Keratinocyte (primary cell): ENCODE measurements at places on chromosomes 6 and 20. TPM values are rescaled to one million over a fixed set of nuclear protein-coding genes. Genes with fewer than 3 reads are reported as not detected.

GRCh38 chr6:28443112-28443773 is at the start of gene ZSCAN23:
Gene ZSCAN23 (minus strand): TSS chr6:28443491. CDS start chr6:28436266, 7,225 bp downstream.
- no peaks in the 10 kb centered on the region for H3K4me1 ChIP-seq
- H3K27me3 ChIP-seq: peaks cover 11% of the 10 kb centered on the region
- no peaks in the 10 kb centered on the region for H3K36me3 ChIP-seq
- peak within 1 kb of the TSS; percentile 75 for H3K4me3 ChIP-seq
- peak within 1 kb of the TSS; percentile 41 for H3K27ac ChIP-seq
- DNase-seq: no peak

DNA sequence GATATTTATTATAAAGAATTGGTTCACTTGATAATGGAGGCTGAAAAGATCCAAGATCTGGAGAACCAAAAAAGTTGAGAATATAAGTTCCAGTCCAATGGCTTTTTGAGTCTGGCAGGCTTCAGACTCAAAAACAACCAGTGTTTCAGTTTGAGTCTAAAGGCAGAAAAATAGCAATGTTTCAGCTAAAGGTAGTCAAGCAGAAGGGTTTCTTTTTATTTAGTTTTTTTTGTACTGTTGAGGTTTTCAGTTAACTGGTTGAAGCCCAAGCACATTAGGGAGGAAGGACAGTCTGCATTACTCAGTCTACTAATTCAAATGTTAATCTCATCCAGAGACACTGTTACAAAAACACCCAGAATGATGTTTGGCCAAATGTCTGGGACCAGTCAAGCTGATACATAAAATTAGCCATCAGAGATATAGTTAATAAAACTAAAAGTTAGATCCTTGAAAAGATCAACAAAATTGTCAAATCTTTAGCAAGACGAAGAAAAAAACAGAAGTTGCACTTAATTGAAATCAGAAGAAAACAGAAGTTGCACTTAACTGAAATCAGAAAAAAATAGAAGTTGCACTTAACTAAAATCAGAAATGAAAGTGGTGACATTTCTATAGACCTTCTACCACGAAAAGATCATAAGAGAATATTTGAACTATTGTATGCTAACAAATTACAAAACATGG is 980.3 kb upstream of the FLRT3 start:
- H3K4me1 ChIP-seq: peaks cover 11% of the 10 kb centered on the region
- DNase-seq: no peak
- H3K36me3 ChIP-seq: no peaks in the 10 kb centered on the region

- no peaks in the 10 kb centered on the region for H3K36me3 ChIP-seq
- H3K27ac ChIP-seq: no peak overlapping the region
- no peak overlapping the region for H3K4me3 ChIP-seq
- no peaks in the 10 kb centered on the region for H3K4me1 ChIP-seq
These were observed 17.0 kb downstream of the SLC2A4RG start for GRCh38 chr20:63756648-63756991.

GRCh38 chr6:142874676-142875075 is 70.3 kb downstream of the HIVEP2 start:
- H3K4me3 ChIP-seq: no peak overlapping the region
- no peak for DNase-seq
- peaks cover 1% of the 10 kb centered on the region for H3K36me3 ChIP-seq
- H3K27ac ChIP-seq: no peak overlapping the region
- peaks cover 26% of the 10 kb centered on the region for H3K4me1 ChIP-seq

- DNase-seq: no peak
- H3K36me3 ChIP-seq: no peaks in the 10 kb centered on the region
- H3K4me1 ChIP-seq: peaks cover 48% of the 10 kb centered on the region
These were observed 48.2 kb upstream of the FAM50B start for GRCh38 chr6:3800850-3801591.

Gene SIRPB1
- 0.06 TPM in 1 of 3 replicates, not detected in the others for polyA plus RNA-seq

DNA sequence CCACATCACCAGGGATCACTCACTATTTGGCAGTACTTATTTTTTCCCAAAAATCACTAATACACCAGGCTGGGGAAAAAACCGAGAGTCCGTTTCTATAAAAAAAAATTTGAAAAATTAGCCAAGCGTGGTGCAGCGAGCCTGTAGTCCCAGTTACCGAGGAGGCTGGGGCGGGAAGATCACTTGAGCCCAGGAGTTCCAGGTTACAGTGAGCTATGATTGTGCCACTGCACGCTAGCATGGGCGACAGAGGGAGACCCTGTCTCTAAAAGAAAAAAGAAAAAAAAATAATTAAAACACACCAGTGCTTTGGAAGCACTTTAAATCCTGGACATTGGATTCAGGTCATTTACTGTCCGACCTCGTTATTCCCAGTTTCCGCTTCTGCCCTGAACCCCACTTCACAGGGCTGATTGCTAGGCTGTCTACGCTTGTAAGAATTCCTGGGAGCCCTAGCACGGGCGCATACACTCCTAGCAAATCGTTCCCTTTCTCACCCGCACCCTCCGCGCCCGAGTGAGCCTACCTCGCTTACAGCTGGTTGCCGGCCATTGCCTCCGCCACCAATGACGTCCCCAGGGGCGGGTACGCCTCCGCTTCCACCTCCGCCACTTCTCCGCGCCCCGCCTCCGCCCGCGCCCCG is at the start of gene TPMT:
TPMT (minus strand) TSS at position 571 of the 643 bp plus-strand sequence. CDS start 5,950 bp downstream, outside the sequence.
- H3K27ac ChIP-seq: peak within 1 kb of the TSS; percentile 98
- H3K27me3 ChIP-seq: no peaks in the 10 kb centered on the region
- H3K4me1 ChIP-seq: peaks cover 16% of the 10 kb centered on the region
- peak within 1 kb of the TSS; percentile 98 for H3K4me3 ChIP-seq

DNA sequence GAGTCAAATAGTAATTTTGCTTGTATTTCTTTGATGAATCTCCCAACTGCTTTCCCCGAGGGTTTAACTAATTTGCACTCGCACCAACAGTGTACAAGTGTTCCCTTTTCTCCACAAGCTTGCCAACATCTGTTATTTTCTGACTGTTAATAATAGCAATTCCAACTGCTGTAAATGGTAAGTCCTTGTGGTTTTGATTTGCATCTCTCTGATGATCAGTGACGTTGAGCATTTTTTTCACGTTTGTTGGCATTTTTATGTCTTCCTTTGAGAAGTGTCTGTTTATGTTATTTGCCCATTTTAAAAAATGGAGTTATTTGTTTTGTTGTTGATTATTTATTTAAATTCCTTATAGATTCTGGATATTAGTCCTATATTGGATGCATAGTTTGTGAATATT is 399.8 kb upstream of the MAN1A1 start:
- no peaks in the 10 kb centered on the region for H3K36me3 ChIP-seq
- no peak for DNase-seq
- H3K4me3 ChIP-seq: no peak overlapping the region

DNA sequence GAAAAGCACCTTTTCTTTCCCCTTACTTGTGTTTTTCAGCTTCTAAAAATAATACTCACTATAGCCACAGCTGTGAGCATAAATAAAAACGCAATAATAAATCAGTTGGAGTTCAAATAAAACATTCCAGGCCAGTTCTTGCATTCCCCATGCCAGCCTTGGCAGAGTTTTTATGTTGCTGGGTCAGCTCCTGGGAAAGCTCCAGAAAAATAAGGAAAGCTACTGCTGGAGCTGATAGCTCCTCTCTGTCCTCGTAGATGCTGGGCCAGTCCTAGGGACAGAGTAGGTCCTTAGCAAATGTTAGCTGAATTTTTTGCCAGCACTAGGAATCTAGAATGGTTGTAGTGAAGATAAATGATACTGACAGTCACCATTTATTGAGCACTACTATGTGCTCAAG is 389.0 kb upstream of the SYNCRIP start:
- no peak for DNase-seq
- no peaks in the 10 kb centered on the region for H3K4me1 ChIP-seq
- H3K27me3 ChIP-seq: no peaks in the 10 kb centered on the region
- no peak overlapping the region for H3K4me3 ChIP-seq

Gene MEP1A
- polyA plus RNA-seq: 0.05 to 0.07 TPM (median 0.06 TPM) in 3 replicates

DNA sequence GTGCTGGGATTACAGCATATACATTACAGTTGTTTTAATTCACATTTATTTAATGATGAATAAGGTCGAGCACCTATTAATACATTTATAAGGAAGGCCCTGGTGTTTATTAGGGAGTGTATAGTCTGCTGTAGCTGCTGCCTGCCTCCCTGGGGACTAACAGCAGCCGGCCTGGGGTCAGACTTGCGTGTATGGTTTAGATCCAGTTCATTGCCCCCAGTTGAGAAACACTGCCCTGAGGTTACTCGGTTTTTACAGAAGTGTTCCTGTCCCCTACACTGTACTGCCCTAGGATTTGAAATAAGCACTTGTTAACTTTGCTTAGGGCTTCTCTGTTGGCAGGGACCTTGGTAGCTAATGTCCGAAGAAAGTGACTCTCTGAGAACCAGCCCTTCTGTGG is 4.0 kb downstream of the TTPAL start:
- peaks cover 16% of the 10 kb centered on the region for H3K4me1 ChIP-seq
- H3K27ac ChIP-seq: no peak overlapping the region
- peaks cover 18% of the 10 kb centered on the region for H3K36me3 ChIP-seq
- DNase-seq: no peak

Gene RPS18
- polyA plus RNA-seq: 5,669 to 7,560 TPM (median 6,374 TPM) in 3 replicates

- no peaks in the 10 kb centered on the region for H3K36me3 ChIP-seq
- H3K27ac ChIP-seq: no peak overlapping the region
- peak overlapping the region; percentile 47 for H3K4me3 ChIP-seq
- no peaks in the 10 kb centered on the region for H3K27me3 ChIP-seq
- H3K4me1 ChIP-seq: no peaks in the 10 kb centered on the region
These were observed 7.1 kb downstream of the L3MBTL1 start for GRCh38 chr20:43514648-43514999.

- no peak overlapping the region for H3K4me3 ChIP-seq
- H3K36me3 ChIP-seq: no peaks in the 10 kb centered on the region
- peaks cover 26% of the 10 kb centered on the region for H3K27me3 ChIP-seq
- H3K4me1 ChIP-seq: peaks cover 5% of the 10 kb centered on the region
- H3K27ac ChIP-seq: no peak overlapping the region
These were observed 77.9 kb upstream of the CDH4 start for GRCh38 chr20:61173961-61174725.

Gene SMOC2
- 0.46 to 1.1 TPM (median 0.85 TPM) in 3 replicates for polyA plus RNA-seq

DNA sequence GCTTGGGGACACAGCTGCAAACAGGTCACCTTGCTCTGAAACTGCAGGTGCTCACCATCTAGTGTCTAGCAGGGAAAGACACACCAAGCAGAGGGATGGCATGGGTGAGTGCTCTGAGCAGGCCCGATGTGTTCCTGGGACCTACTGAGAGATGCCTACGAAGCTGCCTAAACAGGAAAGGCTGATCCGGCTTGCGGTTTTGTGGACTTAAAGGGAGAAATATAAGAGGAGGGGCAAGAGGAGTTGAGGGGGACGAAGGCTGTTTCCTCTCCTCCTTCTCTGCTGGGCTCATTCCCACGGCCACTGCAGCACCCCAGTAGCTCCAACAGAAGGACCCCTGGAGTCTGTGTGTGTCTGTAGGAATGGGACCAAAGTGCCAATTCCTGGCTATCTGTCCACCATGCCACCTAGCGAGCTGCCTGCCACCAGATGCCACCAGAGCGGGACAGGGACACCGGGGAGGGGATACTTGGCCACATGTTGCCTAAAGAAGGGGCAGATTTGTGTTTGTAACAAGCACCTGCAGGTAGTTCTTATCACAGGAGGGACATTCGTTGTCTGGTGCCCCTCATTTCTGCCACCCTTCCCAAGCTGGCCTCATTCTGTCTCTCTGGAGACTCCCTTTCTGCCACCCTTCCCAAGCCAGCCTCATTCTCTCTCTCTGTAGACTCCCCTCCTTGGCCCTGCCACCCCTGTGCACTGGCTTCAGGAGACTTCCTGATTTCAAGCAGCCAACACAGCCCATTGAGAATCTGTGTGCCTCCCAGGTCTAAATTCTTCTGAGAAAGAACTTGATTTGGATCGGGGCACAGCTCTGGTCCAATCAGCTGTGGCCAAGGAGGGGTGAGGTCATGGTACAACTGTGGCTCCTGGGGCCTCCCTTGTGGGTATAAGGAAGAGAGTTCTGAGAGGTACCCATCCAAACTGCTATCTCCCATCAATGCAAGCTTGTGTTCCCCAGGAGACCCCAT is 221.8 kb downstream of the ANKRD60 start:
- no peak for DNase-seq
- H3K27me3 ChIP-seq: peaks cover 16% of the 10 kb centered on the region
- peaks cover 3% of the 10 kb centered on the region for H3K4me1 ChIP-seq
- no peak overlapping the region for H3K4me3 ChIP-seq
- H3K36me3 ChIP-seq: no peaks in the 10 kb centered on the region

- peaks cover 9% of the 10 kb centered on the region for H3K4me1 ChIP-seq
- no peak overlapping the region for H3K4me3 ChIP-seq
- no peak for DNase-seq
- H3K27ac ChIP-seq: no peak overlapping the region
These were observed 42.7 kb downstream of the TFEB start for GRCh38 chr6:41692730-41693129.

Gene DLK2
- 19.8 to 32.2 TPM (median 31.6 TPM) in 3 replicates for polyA plus RNA-seq
